ENCODE measurements at places on chromosomes 5 and 9.

- no peak for DNase-seq
These were observed 228.0 kb downstream of the TLE4 start for GRCh38 chr9:79799691-79800335.

GRCh38 chr9:115042781-115043509 lies 75.0 kb downstream of the TNC start:
- DNase-seq: no peak

DNA sequence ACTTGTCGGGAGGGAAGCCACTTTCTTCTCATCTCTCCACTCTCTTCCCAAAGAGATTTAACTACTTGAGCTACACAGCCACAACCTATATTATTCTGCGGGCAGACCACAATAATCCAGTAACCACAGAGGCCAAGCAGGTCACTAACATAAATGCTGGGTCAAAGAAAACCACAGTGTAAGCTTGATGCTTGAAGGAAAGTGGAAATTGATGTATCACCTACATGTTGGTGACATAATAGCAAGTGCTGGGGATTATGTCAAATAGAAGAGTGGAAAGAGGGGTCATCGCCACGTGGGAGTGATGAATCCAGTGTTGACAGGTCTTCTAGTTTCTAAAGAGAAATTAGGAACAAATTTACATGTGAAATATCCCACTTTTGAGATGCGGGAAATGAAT lies 40.9 kb downstream of the RFK start:
- no peak for DNase-seq

DNA sequence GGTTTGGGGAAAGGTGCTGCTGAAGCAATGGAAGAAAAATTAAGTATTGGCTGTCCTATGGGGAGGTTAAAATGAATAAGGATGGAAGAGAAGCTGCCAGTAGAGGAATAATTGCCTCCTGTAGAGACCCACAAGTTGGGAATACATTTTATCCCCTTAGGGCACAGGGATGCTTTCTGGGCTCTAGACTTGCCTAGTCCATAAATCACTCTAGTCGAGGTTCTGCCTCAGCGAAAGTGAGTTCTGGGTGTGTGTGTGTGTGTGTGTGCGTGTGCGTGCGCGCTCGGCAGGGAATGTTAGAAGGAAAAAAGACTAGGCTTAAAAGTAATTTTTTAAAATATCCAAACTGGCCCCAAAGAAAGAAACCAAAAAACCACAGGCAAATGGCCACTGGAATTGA lies 291.6 kb downstream of the DOCK8 start:
- no peak for DNase-seq

DNA sequence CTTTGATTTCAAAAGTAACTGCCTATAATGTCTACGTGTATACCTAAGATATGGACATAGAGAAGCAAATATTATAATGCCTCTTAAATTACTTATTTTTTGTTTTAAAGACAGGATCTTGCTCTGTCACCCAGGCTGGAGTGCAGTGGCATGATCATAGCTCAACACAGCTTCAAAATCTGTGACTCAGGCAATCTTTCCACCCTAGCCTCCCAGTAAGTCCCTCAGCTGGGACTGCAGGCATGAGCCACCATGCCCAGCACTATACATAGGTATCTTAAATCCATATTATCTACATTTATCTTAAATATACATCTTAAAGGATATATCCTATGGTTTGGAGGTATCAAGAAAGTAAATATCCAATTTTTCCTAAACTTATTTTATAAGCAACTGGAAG lies 261.2 kb downstream of the ARL15 start:
- DNase-seq: no peak

DNA sequence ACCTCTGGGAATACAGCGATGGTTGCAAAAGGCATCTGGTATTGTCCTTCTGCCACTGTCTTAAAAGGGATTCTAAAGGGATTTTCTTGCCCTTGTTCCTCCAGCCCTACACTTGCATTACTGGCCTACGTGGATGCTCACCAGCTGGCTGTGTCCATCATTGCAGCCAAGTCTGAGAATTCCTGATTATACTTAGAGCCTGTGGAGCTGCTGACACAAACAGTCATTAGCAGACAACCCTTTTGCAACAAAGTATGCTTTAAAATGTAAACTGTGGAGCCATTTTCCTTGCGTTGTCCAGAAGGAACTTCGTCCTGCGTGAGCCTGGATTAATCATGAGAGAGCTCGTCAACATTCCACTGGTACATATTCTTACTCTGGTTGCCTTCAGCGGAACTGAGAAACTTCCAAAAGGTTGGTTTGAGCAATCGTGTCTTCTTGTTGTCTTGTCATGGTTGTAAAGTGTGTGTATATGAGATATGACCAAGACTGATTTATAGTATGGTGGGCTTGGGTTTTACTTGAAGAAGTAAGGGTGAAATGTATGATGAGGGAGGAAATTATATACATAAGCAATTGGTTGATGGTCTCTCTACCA lies at the start of gene MUSK:
Gene MUSK, plus strand, starts transcription at position 222 of the 598 bp plus-strand sequence. Its CDS starts 114 bp downstream, at position 336.
- DNase-seq: no peak

GRCh38 chr9:90256345-90256744 lies 386.3 kb downstream of the DIRAS2 start:
- no peak for DNase-seq

DNA sequence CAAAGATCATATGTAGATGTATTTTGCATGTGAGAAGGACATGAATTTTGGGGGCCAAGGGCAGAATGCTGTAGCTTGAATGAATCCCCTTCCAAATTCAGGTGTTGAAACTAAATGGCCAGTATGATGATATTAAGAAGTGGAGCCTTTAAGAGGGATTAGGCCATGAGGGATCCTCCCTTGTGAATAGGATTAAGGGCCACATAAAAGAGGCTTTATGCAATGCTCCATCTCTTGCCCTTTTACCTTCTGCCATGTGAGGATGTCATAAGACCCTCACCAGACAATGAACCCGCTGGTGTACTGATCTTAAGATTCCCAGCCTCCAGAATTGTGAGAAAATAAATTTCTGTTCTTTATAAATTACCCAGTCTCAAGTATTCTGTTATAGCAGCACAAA lies 206.1 kb downstream of the YTHDC2 start:
- no peak for DNase-seq

DNA sequence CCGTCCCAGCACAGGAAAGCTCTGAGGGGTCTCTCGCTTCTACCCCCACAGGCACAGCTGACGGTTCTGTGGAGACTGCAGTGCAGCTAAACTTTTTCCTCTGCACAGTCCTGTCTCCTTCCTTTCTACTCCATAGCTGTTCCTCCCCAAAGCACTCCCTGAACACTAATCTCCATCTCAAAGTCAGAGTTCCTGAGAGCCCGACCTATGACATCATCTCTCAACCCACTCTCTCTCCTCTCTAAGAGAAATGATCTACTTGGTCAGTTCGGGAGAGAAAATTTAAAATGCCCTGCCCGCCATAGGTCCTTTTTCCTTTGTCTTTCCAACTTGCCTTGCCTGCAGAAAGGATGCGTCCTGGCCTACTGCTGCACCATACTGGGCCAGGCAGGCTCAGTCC lies 90.6 kb downstream of the FANCC start:
- no peak for DNase-seq

- no peak for DNase-seq
These were observed 311.5 kb upstream of the DAP start for GRCh38 chr5:11072568-11072967.

GRCh38 chr9:108835831-108836230 lies 20.0 kb downstream of the ACTL7B start:
- DNase-seq: no peak

DNA sequence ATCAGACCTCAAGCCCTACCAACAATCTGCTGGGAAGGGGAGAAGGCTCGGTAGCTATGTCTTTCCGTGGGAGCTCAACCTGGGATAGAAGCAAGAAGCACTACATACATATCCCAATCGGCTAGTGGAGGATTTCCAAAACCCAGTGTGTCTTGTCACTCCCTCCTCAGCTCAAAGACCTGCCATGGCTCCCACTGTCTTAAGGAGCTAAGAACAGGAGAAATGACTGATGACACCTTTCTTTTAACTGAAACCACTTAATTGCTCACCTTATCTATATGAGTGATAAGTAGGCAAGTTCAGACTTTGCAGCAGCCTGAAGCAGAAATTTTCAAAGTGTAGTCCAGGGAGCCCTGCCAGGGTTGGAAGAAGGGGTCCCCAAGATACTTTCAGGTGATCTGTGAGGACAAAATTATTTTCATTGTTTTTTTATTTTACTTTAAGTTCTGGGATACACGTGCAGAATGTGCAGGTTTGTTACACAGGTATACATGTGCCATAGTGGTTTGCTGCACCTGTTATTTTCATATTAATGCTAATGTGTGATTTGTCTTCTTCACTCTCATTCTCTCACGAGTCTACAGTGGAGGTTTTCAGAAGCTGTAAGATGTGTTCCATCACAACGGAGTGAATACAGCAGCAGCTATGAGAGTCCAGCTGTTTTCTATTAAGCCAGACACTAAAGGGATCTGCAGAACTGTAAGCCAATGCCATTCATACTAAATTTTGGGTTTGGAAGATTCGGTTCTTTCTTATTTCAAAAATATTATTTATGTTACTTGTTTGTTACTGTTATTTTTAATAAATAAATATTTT lies 41.4 kb downstream of the PAX5 start:
- DNase-seq: no peak

DNA sequence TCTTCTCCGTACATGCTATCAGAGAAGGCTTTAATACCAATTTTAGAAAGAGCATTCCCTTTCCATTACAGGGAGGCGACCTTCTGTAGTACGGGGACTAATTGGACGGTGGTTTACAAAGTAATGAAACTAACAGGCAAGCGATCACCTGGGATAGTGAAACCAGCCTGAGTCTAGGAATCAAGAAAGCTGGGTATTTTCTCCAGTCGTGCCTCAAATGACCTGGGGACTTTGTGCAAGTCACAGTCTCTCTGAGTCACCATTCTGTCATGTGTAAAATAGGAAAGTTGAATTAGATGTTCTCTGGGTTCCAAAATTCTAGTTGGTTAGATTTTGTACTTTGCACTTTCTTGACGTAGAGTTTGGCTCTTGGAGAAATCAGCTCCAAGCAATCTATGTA lies 22.7 kb upstream of the SSBP2 start:
- DNase-seq: no peak

DNA sequence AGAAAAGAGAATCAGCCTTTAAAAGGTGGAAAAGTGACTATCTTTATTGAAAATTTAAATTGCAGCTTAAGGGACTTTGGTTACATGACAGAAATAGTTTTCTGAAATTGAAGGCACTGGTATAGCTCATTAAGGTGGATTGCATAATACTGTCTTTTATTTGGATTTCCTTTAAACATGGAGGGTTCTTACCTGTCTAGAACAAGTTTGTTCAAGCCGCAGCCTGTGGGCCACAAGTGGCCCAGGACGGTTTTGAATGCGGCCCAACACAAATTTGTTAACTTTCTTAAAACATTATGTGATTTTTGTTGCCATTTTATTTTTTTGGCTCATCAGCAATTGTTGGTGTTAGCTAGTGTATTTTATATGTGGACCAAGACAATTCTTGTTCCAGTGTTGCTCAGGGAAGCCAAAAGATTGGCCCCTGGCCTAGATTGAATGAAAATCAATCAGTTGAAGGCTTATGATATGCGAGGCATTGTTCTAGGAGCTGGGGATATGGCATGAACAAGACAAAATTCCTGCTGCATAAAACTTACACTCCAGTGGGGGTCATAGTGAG lies 18.0 kb downstream of the NNT start:
- DNase-seq: no peak

- DNase-seq: peak; percentile 92
These were observed 555.8 kb upstream of the TLE4 start for GRCh38 chr9:79015951-79016350.

DNA sequence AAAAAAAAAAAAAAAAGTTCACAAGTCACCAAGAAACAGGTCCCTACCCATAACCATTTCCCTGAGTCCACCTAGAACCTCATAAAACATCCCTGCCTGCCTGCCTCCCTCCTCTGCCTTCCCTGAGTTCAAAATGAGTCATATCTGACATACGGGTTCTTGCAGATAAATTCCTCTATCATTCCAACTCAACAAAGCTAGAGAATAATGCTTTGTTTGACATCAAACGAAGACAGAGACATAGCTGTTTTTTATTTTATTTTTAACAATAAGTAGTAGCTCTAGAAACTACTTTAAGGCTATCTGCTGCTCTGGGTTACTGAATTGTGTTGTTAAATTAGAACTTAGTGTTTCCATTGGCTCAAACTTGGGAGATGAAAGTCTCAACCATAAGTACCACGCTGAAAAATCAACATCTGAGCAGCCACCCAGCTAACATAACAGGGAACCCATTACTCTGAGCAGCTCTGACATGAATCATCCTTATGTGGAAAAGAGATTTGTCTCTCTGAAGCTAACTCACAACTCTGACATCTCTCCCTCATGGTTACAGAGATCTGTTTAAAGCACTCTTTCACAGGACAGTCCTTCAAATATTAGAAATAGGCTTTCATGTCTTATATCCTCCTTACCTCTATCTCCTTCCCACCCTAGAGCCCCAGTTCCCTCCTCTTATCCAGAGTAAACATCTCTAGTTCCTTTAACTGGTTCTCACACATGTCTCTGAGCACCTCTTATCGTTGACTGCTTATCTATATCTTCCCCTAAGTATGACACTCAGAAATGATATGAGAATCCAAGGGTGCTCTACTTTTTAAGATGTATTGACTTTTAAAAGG lies 12.1 kb downstream of the TMEM245 start:
- no peak for DNase-seq

DNA sequence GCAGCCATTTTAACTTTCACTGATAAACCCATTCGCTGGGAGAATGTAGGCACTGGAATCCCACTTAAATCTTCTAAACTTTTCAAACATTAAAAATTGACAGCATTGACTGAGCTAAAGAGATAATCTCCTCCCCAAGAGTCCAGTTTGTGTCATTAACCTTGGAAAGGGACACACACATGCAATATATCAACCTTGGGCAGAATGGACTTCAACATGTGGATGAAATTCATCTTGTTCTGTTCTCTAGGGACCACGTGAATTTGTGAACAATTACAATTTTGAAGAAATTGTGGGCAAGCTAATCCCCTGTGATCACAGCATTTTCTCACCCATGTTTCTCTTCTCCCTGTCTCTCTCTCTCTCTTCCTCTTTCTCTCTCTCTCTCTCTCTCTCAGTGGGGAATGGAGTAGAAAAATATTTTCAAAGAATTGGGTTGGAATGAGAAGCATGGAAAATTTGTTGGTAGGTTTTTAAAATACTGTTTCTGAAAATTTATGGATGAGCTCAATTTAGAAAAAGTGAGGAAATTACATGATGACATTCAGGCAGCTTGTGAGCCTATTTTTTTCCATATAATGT lies 553.7 kb downstream of the EBF1 start:
- DNase-seq: no peak

GRCh38 chr9:69500896-69501295 lies 171.3 kb downstream of the APBA1 start:
- DNase-seq: no peak

- DNase-seq: no peak
These were observed 48.3 kb downstream of the STRBP start for GRCh38 chr9:123220127-123220526.
